ENCODE measurements at places on chromosomes 11 and 22. TPM values are rescaled to one million over a fixed set of nuclear protein-coding genes. Genes with fewer than 3 reads are reported as not detected.

The AQP11 gene
- 0.14 TPM for total RNA-seq

The POLD3 gene
- total RNA-seq, result 12.3 TPM

The INTS4 gene
- total RNA-seq, result 31.2 TPM

The FAM227A gene
- 0.66 TPM for total RNA-seq

The MS4A2 gene
- total RNA-seq, result 0.42 TPM

The DMC1 gene
- 14.7 TPM for total RNA-seq

The TPBGL gene
- total RNA-seq, result 0.05 TPM

The YPEL4 gene
- total RNA-seq, result 0.94 TPM

The PTPRCAP gene
- total RNA-seq, result 198 TPM

The SLC37A2 gene
- 4.3 TPM for total RNA-seq

The DRD4 gene
- 0.09 TPM for total RNA-seq

The GSTT2B gene
- total RNA-seq, result 1.1 TPM

The SYCE3 gene
- 0.19 TPM for total RNA-seq

The BRSK2 gene
- 0.14 TPM for total RNA-seq

The RFPL2 gene
- 0.19 TPM for total RNA-seq

The MYBPC3 gene
- total RNA-seq, result 0.09 TPM

The CTTN gene
- 31.4 TPM for total RNA-seq

The SCGB2A2 gene
- total RNA-seq, result 2.7 TPM

The VWA5A gene
- total RNA-seq, result 6.0 TPM

The TMPRSS6 gene
- total RNA-seq, result 0.57 TPM

The NXPE1 gene
- total RNA-seq, result 0.05 TPM

The PDGFB gene
- 1.6 TPM for total RNA-seq

The CREB3L1 gene
- 1.3 TPM for total RNA-seq

The PKDREJ gene
- not detected for total RNA-seq

The FAM111B gene
- total RNA-seq, result 30.9 TPM

The ANO1 gene
- 0.38 TPM for total RNA-seq

The C11orf97 gene
- not detected for total RNA-seq

The EXPH5 gene
- 1.8 TPM for total RNA-seq

The MIOX gene
- 0.61 TPM for total RNA-seq

The NPAS4 gene
- total RNA-seq, result not detected

The C11orf87 gene
- total RNA-seq, result not detected

The MMP12 gene
- 10.8 TPM for total RNA-seq

The SAA4 gene
- total RNA-seq, result 0.61 TPM
